HFFc6 (cell line): ENCODE measurements at places on chromosomes 3 and 15. TPM values are rescaled to one million over a fixed set of nuclear protein-coding genes. Genes with fewer than 3 reads are reported as not detected.

Gene PRICKLE2
- total RNA-seq: 15.6 to 17.7 TPM (median 16.8 TPM) in 3 replicates

Gene SKOR1
- total RNA-seq: 0.05 to 0.08 TPM in 2 of 3 replicates, not detected in the other

DNA sequence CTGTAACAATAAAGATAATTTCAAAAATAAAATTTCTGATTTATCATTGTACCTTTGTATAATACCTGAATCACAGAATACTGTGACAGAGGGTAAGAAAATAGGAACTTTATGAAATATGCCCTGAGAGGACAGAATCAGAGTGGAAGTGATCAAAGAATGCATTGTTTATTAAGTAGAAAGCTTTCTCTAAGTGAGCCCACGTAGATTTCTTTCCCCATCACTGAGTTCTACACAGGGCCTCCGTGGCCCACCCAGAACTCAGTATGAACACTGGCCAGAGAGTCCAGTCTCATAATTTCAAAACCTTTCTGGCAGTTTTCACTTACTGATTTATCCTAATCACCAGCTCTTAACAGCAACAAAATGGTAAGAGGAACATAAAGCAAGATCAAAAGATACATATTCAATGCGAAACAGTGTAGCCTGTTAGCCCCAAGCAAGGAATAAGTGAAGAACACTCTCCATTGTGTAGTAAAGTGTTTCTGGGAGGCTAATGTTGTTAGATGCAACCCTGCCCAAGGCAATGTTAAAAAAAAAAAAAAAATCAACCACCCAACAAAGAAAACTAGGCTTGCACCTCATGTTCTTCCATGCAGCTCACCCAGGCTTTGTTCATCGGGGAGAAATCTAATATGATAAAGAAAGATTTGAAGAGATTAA is 341.3 kb downstream of the LSAMP start:
- DNase-seq: no peak

GRCh38 chr3:3288255-3288654 is 108.8 kb upstream of the CRBN start:
- DNase-seq: no peak

DNA sequence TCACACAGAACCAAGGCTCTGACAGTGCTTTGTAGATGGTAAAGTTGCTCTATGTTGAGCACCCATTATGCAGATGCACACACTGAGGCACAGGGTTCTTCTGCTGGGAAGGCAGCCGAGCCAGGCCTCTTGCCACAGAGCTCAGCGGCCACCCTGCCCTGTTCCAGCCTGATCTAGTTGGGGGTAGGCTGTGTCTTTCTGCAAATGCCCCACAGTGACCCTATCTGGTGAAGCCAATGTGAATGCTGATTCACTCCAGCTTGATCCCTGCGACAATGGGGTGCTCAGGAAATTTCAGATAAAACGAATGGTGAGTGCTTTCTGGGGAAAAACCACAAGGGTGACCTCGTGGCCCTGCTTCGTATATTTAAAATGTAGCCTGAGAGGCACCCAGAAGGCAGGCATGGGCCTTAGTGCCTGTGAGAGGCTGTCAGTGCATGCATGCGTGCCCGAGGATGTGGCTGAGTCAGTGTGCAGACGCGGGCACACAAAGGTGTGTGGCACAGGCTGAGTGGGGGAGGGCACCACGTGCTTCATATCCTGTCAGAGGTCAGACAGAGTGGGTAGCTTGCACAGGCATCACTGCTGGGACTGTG is 85.7 kb downstream of the ATP2B2 start:
- peak; percentile 25 for DNase-seq
